ENCODE measurements at places on chromosomes 6 and 20.

DNA sequence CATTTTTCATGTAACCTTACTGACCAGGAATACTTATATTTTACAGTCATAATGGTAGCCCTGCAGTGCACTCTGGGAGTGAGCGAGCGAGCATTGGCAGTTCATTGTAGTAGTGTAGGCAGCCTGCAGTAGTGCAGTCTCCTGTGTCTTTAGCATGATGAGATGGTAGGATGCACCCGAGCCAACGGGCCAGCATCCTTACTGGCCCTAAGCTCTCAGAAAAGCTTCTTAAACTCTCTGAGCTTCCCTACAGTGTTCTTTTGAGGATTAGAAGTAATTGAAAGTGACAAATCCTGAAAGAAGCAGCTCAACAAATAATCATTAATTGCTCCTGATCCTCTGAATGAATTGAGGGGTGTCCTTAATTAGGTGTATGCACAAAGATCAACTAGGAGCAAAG, 20.9 kb downstream of the SLC9A8 start:
- DNase-seq, result no peak

DNA sequence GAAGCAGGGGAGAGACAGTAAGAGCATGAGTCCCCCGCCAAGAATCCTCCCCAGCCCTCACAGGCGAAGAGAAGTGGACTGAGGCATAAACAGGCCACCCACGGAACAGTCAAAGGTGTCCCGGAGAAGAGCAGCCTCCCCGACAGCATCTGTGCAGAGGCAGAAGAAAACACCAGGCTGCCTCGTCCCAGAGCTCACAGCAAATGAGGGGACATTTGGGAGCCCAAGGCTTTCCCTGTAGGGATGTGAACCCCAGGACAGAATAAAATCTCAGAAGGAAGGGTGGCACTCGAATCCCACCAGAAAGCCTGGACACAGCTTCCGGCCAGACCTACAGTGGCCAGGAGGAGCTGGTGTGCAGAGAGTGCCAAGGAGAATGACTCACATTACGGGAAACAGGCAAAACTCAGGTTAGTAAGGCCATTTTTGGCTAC, 90.4 kb downstream of the DLL1 start:
- no peak for DNase-seq

GRCh38 chr6:87907521-87907920, 140.1 kb upstream of the SPACA1 start:
- peak; percentile 10 for DNase-seq

- no peak for DNase-seq
Observed at GRCh38 chr6:134560019-134560418, 242.1 kb upstream of the SGK1 start.

DNA sequence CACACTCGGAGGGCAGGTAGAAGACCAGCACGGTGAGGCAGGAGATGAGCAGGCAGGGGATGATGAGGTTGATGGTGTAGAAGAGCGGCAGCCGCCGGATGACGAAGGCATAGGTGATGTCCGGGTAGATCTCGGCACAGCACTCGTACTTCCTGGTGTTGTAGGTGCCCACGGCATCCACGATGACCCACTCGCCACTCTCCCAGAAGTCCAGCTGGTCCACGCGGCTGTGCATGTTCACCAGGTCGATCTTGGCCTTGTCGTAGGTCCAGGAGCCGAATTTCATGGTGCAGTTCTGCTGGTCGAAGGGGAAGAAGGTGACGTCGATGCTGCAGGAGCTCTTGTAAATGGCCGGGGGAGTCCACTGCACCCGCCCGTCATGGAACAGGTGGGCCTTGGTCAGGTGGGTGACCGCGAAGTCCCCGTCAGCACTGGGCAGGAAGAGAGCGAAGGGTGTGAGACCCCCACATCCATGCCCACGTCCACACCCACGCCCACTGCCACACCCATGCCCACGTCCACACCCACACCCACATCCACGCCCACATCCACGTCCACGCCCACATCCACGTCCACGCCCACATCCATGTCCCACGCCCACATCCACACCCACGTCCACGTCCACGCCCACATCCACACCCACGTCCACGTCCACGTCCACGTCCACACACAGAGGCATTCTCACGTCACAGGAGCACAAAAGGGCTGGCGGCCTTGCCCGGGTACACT, 10.4 kb downstream of the CHRNA4 start:
- no peak for DNase-seq

DNA sequence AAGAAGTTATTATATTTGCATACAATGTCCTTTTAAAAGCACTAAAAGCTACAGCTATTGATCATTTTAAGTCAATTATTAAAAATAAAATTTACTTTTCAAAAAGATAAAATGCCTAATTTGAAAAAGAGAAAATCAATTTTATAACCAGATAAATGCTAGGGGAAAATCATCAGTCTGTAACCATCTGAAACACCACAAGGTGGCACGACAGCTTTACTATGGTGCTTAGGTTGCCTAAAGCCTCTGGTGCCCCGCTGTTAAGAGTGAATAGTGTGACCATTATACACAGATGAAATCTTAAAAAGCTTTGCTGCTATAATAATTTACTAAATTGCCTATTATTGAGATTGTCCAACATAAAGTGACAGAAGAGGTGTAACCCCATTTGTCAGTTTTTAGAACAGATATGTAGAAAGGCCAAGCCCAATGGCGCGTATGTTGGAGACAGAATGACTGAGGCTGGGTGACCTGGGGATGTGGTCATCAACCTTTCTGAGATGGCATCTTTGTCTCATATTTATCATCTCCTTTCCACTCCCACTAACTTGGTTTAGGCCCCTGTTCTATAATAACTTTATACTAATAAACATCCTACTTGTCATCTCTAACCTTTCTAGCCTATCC, 100.8 kb downstream of the MOXD1 start:
- no peak for DNase-seq

- DNase-seq, result no peak
Observed at GRCh38 chr6:151576633-151577032, 82.8 kb downstream of the CCDC170 start.

- DNase-seq, result no peak
Observed at GRCh38 chr6:151822252-151823111, 15.0 kb downstream of the ESR1 start.

DNA sequence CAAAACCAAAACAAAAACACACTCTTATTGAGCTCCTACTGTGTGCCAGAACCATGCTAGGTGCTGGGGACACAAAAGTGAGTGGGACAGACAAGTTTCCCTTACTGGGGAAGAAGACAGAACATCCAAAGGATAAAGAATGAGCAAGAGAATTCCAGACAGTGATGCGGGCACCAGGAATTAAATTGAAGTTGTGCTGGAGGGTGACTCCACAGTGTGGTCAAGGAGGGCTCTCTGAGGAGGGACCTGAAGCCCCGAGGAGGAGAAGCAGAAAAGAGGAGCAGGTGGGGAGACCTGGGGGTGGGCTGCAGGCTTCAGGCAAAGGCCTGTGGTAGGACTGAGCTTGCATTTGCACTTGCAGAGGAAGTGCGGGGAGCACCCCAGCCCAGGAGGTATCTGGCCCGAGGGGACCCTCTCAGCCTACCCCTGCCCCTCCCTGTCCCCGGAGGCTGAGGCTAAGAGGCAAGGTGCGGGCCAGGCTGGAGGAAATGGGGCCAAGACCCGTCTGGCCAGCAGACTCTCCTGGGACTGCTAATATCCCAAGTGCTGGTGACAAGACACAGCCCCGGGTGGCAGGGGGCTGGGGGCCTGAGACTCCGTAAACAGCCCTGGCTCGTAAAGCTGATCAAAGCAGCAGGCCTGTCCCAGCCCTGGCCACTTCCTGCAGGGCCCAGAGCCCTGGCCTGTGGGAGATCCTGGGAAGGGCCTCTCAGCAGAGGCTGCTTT, 57.1 kb downstream of the SNAI1 start:
- DNase-seq, result no peak

- no peak for DNase-seq
Observed at GRCh38 chr20:23877524-23877923, 2.0 kb downstream of the CST5 start.

DNA sequence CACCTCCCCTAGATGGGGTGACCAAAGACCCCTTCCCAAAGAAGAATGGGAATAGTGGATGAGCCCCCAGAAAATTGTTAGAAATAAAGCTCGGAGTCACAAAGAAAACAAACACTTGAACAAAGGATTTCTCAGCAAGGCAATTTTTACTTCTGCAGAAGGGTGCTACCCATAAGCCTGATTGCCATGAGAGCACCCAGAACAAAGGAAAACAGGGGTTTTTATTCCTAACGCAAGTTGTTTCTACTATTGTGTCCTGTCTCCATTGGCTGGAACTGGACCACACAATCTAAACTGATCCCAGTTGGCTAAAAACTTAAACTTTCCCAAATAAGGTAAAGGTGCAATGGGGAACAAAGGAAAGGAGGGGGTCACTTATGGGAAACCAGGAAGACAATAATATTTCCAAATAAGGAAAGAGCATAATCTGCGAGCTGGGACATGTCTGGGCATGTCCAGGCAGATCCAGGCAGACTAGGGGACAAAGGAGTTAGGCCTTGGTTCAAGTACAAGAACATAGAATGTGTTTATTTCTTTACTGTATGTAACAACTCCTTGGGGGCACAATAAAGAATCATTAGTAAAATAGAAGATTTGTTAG, 20.0 kb downstream of the HLA-B start:
- DNase-seq, result no peak

Data from central memory CD4-positive, alpha-beta T cell (primary cell).